ENCODE measurements at places on chromosomes 2 and 18. TPM values are rescaled to one million over a fixed set of nuclear protein-coding genes. Genes with fewer than 3 reads are reported as not detected.

RAMP1 gene
- 248 TPM for total RNA-seq

RAB17 gene
- total RNA-seq: 52.2 TPM

SGPP2 gene
- total RNA-seq: not detected

SERPINB2 gene
- 9.9 TPM for total RNA-seq
